KBM-7 (cell line): ENCODE measurements at places on chromosomes 6 and 20.

DNA sequence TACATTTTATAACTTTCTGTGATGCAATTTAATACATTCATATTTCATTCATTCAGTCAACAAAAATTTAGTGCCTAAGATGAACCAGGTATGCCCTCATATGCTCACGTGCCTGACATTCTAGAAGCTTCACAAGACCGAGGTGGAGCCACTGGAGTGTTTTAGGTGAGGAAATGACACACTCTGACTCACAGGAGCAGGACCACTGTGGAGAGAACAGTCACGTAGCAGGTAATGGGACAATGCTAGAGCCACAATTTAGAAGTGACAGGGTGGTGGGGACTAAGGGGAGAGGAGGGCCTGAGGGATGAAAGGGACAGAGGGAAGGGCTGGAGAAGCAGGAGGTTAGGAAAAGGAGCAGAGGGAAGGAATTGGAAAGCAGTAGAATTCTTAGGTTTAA, 17.6 kb upstream of the HLA-A start:
- no peak for DNase-seq

- DNase-seq = no peak
These were observed 9.8 kb downstream of the POPDC3 start for GRCh38 chr6:105170059-105170458.

- peak; percentile 48 for DNase-seq
These were observed at the start of gene GPR6 for GRCh38 chr6:109978174-109979032. TSS of gene GPR6 (plus strand) at chr6:109978311. CDS start at chr6:109979113, 802 bp downstream.

DNA sequence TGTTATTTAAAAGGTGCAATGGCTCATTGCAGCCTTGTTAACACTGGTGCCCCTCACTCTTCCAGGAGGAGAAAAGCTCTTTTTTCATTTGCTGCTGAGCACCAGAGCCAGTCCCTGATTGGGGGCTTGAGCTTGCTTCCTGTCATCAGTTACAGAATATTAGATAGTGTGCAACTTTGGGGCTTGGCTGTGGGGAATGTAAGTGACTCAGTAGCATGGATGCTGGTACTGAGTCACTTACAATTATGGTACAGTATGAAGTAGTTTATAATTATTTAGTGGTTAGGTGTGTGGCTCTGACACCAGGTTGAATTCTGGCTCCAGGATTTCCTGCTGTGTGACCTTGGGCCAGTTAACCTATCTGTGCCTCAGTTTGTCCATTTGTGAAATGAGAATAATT, 37.6 kb downstream of the ANKS1A start:
- no peak for DNase-seq

- DNase-seq = no peak
These were observed 148.6 kb upstream of the ZFP64 start for GRCh38 chr20:52340036-52340634.

GRCh38 chr6:38100380-38100779, 280.9 kb downstream of the ZFAND3 start:
- no peak for DNase-seq

- DNase-seq = no peak
These were observed 17.0 kb upstream of the EPB41L2 start for GRCh38 chr6:131080084-131080483.

- DNase-seq = no peak
These were observed 262.2 kb upstream of the TAB2 start for GRCh38 chr6:149055195-149055899.

DNA sequence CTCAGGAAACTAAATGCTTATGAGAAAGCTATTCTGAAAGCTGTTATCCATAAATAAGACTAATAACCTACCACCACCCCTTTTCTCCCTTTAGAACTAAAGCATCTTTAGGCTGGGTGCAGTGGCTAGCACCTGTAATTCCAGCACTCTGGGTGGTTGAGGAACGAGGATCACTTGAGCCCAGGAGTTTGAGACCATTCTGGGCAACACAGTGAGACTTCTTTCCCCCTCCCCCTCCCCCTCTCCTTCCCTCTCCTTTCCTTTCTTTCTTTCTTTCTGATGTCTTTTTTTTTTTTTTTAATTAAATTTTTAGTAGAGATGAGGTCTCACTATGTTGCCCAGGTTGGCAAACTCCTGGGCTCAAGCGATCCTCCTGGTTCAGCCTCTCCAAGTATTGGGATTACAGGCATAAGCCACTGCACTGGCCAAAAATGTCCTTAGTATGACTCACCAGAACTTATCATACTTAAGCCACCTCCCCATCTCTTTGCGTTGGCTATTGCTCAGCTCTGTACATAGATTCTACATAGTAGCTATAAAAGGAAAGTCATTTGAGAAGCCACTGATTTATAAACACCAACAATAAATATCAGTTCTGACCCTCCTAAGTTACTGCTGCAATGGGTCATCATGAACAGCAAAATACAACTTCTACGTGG, 54.8 kb upstream of the SPDEF start:
- no peak for DNase-seq

DNA sequence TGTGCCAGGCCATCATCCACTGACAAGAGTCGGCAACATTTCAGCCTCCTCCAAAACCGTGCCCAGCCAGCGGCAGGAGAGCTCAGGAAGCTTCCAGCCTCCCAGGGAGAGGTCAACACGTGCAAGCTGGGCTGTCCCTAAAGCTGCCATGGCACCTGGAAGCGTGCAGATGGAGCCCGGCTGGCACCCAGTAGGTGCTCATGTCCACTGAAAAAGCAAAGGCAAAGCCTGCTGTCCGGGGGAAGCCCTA, 14.4 kb upstream of the TLDC2 start:
- no peak for DNase-seq

GRCh38 chr6:49782293-49782692, 4.8 kb downstream of the PGK2 start:
- DNase-seq = no peak

- DNase-seq = no peak
These were observed 408.4 kb upstream of the JARID2 start for GRCh38 chr6:14837435-14837834.

GRCh38 chr6:33586108-33586640, 6.1 kb upstream of the BAK1 start:
- no peak for DNase-seq

DNA sequence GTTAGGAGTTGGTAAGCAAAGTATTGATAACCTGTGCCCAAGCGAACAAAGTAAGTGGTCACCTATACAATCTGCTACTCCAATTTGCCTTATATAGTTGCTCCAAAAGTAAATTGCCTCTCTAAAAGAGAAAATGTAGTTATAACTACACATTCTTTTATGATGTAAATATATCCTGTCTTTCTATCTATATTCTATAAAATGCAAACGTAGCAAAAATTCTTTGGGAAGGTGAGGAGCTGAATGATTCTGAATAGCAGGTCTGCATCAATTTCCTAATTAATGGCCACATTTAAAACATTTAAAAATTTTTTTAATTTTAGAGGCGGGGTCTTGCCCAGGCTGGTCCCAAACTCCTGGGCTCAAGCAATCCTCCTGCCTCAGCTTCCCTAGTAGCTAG, 64.2 kb upstream of the ASIP start:
- no peak for DNase-seq

GRCh38 chr6:139877828-139878405, 503.5 kb upstream of the CITED2 start:
- no peak for DNase-seq

DNA sequence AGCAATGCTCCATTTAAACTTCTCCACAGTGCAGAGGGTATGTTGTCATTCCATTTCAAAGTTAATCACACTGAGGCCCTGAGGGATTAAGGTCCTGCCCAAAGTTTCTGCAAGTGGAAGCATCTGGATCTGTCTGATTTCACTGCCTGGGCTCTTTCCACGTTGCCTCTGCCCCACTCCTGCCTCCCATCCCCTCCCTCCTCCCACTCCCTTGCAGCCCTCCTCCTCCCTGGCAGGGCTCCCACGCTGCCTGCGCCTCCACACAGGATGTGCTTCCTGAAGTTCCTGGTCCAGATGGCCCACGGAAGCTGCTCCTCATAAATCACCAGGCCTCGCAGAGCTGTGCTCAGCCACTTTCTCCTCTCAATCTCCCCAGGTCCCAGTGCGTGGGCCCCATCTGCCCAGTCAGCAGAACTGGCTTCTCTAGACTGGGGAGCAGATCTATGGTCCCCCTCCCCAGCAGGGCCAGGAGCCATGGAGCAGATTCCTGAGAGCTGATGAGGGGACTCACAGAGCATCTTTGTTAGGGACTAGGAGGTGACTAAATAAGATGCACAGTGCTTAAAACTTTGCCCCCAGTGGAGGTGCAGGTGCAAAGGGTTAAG, 65.4 kb upstream of the MAFB start:
- DNase-seq = no peak

- DNase-seq = no peak
These were observed 2.1 kb upstream of the LAMA5 start for GRCh38 chr20:62368976-62369814.

DNA sequence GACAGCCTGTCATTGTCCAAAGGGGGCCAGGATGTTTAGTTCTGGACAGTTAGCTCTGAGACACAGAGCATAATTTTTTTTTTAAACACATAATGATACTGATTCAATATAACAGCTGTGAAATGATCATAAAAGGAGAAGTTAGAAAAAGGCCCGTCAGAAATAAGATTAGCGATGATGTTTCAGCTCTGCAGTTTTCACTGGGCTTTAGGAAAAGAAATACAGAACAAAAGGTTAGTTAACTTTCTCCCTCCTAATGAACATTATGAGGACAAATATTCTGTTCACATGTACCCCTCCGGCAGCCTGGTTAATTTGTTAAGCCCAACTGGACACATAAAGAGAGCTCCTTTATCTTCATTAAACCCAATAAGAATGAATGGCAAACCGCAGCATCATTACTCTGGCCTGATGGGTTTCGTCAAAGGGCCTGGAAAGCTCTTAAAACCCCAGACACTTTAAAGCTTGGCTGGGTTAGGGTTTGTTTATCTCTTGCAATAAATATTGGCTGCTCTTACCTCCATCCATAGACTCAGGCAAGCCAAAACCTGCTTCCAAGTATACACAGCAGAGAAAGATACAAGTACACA, 394.6 kb downstream of the KIF16B start:
- DNase-seq = no peak

GRCh38 chr6:6368684-6369052, 48.2 kb upstream of the F13A1 start:
- no peak for DNase-seq

DNA sequence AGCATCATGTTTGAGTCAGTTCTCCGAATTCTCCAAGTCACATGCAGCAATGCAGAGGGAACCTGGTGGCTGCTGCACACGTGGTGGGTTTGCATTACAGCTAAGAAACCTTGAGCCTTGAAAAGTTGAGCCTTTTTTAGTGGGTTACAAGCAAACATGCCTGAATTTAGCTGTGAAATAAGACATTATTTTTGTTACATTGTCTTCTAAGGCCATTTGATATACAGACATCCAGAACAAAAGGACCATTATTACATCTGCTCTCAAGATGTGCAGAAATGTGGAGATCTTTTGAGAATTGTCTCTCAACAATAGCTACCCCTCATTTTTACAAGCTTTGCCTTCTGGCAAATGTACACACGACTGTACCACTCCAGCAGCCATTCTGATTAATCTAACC, 720.5 kb upstream of the SLC35B3 start:
- DNase-seq = no peak

DNA sequence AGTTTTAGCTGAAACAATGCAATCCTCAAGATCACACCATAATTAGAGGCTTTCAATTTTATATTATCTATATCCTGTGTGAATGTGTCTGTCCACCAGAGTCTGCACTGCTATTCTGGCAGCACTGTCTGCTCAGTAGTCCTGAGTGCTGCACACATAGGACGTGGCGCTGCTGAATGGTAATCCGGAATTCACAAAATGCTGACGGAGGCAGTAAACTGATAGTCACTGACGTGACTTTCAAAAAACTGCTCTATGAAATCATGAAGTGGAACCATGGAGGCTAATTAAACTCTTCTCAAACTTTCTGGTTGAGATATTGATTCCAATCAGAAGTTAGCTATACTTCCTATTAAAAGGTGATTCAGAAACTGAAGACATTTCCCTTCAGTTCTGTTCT, 190.8 kb upstream of the NOX3 start:
- no peak for DNase-seq

DNA sequence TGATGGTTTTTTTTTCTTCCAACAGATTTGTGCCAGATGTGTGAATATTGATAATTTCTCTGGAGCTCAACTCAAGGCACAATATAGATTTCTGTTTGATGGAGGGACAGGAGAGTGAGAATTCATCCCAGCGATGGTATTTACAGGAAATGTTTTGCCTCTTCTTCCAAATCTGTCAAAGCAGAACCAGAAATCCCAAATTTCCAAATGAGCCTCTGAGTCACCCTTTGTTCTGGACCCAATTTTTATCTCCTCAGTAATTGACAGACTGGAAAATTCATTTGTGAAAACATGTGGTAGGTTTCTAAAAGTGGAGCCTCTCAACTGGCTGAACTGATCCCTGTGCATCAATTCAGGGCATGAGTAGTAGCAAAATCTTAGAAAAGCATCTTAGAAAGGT, 223.2 kb upstream of the TSHZ2 start:
- no peak for DNase-seq

GRCh38 chr20:40438161-40438830, 250.7 kb downstream of the MAFB start:
- no peak for DNase-seq

GRCh38 chr6:136994782-136995181, 50.0 kb downstream of the IL20RA start:
- DNase-seq = no peak

GRCh38 chr6:75283907-75284631, 523 bp downstream of the TMEM30A start:
- no peak for DNase-seq

DNA sequence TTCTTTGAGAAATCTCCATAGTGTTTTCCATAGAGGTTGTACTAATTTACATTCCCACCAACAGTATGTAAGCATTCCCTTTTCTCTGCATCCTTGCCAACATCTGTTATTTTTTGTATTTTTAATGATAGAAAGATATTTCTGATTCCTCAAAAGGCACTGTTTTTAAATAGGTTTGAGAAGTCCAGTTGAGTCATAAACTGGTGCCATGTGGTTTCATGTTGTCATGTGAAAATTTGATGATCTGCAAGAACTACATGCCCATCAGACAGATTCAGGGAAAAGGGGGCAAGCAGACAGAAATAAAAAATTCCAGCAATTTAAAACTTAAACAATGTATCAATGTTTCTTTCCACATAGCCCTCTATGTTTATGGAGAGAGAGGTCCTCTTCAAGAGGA, 227.5 kb downstream of the KCNQ5 start:
- DNase-seq = no peak

- DNase-seq = no peak
These were observed 4.8 kb upstream of the TUBB2B start for GRCh38 chr6:3232017-3232945.

- no peak for DNase-seq
These were observed 73.0 kb downstream of the PPP1R3G start for GRCh38 chr6:5158180-5158579.

DNA sequence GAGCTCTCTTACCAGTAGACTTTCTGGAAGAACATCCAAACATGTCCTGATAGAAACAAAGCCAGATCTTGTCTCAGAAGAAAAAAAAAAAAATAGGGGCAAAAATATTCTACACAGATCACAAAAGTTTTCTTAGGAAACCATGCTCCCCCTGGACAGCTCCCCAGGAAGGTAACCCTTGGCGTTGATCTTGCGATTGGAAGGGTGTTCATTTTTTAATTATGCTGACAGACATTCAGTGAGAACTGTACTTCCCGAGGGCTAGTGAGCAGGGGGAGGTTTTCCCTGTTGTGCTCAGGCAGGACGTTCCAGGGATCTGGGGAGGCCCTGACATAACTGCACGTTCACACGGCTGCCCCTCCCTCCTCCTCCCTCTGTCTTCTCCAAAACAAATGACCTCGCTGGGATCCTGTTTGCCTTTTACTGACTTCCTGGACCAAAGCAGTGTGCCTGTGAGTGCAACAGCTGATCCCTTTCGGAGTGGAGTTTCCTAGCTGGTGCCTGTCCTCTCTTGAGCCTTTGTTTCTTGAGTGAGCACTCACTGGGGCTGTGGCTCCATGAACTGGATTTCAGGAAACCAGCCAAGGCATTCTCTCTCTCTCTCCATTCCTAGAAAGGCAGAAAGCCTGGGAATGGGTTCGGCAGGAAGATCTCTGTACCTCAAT, 46.7 kb downstream of the MARCKS start:
- DNase-seq = no peak
